Stimulated activated CD4-positive, alpha-beta T cell treated with anti-CD3 and anti-CD28 coated beads, Interleukin-2, amount 100 ng/mL, for 24 hours (primary cell): ENCODE measurements at places on chromosomes 12 and 14.

DNA sequence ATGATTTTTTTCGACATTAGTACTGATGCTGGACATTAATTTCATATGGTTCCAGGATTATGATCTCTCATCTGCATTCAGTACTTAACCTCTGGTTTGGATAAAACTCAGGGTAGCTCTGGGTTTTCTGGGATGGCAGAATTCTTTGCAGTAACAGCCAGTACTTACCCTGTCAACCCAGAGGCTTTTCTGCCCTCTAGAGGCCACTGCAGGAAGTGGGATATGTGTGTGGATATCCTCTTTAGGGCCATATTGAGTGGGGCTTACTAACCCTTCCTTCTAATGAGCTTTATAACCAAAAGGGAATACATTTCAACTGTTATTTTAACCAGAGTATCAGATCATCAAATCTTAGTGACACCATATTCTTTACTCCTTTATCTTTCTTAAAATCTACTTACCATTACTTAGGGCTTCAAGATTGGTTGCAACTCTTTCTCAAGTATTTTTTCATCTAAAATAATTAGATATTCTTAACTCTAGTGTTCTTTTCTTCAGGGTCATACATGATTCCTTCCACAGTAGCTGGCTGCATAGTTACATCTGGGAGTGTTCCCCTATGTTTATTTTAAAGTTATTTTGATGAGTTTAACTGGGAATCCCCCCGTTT is 488.0 kb upstream of the STXBP6 start:
- DNase-seq: no peak

DNA sequence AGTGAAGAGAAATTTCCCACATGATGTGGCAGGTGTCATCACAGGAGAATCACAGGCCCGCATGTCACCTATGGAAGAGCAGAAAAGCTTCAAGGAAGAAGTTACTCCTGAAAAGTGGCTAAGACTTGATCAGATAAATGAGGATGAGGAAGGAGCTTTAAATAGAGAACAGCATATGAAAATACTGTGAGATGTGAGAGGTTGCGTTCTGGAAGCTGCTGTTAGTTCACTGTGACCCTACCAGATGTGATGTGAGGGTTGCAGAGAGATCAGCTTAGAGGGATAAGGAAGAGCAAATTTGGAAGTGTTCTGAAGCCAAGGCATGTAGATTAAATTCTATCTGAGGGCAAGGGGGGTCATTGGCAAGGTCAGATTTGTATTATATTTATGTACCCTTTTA is 17.1 kb downstream of the ERP27 start:
- no peak for DNase-seq

GRCh38 chr14:51293912-51294389 is 53.9 kb downstream of the TMX1 start:
- DNase-seq: no peak

- no peak for DNase-seq
Measured at GRCh38 chr12:39127401-39127800, 222.0 kb upstream of the CPNE8 start.

- DNase-seq: no peak
Measured at GRCh38 chr12:694734-695503, 31.7 kb upstream of the NINJ2 start.

DNA sequence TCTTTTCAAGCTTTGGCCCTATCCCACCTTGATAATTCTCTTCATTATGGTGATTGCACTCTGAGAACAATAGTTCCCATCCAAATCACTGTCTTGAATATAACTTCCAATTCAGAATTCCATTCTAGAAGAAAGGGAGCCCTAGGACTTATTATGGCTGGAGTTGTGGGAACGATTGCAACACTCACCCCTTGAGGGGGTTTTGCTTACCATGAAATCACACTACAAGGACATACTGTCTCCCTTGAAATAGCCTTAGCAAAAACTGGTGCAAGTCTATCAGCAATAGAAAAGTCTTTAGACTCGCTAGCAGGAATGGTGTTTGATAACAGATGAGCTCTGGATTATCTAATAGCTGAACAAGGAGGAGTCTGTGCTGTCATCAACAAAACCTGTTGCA is 31.4 kb upstream of the OXA1L start:
- no peak for DNase-seq

DNA sequence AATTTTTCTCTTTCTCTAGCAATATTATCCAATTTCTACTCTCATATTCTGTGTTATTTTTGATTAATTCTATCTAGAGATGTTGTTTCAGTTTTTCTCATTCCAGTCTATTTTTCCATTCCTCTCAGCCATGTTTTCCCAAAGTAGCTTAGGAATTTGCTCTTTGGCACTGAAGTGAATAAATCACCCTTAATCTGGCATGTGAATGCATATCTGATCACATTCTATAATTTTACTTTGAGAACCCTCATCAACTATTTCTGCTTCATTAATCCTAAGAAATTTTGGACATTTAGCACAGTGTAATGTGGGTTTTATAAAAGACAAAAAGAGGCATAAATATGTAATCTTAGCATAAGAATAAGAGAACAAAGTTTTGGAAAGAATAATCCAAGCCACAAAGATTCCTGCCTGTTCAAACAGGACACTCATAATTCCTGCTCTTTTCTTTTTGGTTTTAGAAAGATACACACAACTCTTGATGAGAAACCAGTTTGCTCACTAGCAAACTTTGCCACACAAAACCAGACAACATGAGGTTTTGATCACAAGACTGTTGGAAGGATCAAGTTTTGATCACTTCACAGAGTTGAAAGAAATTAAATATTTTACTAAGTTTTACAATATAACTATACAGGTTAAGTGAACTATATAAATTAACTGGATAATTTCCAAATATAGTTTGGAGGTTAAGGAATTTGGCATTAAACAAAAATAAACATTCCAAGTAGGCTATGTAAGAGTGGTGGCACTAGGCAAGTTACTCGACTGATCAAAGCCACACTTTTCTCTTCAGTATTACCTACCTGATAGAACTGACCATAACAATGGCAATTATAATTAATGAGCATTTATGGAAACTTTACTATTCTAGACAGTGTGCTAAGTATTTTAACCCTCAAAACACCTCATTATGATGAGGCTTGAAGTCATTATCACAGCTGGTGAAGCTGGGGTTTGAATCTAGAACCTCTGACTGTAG is 226.6 kb upstream of the TMTC1 start:
- no peak for DNase-seq

- no peak for DNase-seq
Measured at GRCh38 chr14:96160913-96161310, 43.7 kb upstream of the BDKRB2 start.

DNA sequence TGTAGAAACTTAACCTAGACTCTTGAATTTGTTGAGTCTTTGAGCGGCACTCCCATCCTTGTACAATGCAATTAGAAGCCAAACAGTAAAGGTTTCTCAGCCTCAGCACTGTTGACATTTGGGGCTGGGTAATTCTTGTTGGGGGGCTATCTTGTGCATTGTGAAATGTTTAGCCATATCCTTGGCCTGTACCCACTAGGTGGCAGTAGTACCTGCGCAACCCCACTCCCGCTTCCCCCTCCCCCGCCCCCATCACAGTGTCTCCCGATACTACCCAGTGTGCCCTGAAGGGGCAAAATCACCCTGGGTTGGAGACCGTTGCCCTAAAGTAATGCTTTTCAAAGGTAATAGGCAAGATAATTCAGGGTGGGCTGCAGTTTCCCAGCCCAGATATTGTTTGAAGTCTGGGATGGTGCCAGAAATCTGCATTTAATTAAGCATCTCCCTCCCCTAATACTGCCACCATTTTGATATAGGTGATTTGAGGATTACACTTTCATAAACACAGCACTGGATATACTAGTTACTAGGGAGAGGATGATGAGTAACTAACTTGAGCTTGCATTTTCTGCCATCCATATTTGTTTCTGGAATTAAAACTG is 1.8 kb downstream of the COX6A1 start:
- DNase-seq: peak; percentile 80

DNA sequence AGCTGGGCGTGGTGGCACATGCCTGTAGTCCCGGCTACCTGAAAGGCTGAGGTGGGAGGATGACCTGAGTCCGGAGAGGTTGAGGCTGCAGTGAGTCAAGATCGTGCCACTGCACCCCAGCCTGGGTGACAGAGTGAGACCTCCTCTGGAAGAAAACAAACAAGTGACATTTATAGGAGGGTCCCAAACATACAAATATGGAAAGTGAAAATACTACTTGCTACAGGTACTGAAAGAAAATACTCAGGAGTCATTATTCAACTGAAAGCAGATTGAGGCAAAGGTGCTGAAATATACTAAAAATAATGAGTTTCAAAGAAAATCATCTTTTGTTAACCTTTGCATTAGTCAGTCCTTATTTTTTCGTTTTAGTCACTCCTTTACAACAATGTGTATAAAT is 53.5 kb downstream of the ETV6 start:
- DNase-seq: peak; percentile 20

- DNase-seq: no peak
Measured at GRCh38 chr12:52956987-52957386, 8.1 kb downstream of the KRT18 start.
